Omental fat pad (tissue), 4 donors: ENCODE measurements at places on chromosomes 1 and 21. TPM values are rescaled to one million over a fixed set of nuclear protein-coding genes. Genes with fewer than 3 reads are reported as not detected.

Gene ERICH3
- not detected for total RNA-seq

Gene LIPI
- not detected for total RNA-seq

Gene GJC2
- 5.5 TPM for total RNA-seq

Gene UTS2
- not detected for total RNA-seq

Gene CFAP141
- not detected for total RNA-seq

Gene PDZK1IP1
- total RNA-seq = 131 TPM

Gene KCTD3
- 84.5 TPM for total RNA-seq

Gene INKA2
- 8.8 TPM for total RNA-seq

Gene ARHGAP29
- 43.8 TPM for total RNA-seq

Gene FAM151A
- total RNA-seq = not detected

Gene IFNLR1
- 1.8 TPM for total RNA-seq

Gene NECTIN4
- total RNA-seq = not detected

Gene VHLL
- total RNA-seq = not detected

Gene OR6N1
- not detected for total RNA-seq

Gene TNNI3K
- total RNA-seq = not detected

Gene ASCL5
- total RNA-seq = not detected

Gene PEA15
- 102 TPM for total RNA-seq

Gene KRTAP19-6
- total RNA-seq = not detected

Gene NMNAT2
- 4.2 TPM for total RNA-seq

Gene SYNC
- total RNA-seq = 20.0 TPM

Gene GIPC2
- 3.0 TPM for total RNA-seq

Gene UBL4B
- total RNA-seq = 0.46 TPM

Gene CELA3B
- total RNA-seq = not detected
